ENCODE measurements at places on chromosomes 7 and 10. TPM values are rescaled to one million over a fixed set of nuclear protein-coding genes. Genes with fewer than 3 reads are reported as not detected.
A peak's percentile ranks its signal among the peaks of the same experiment; 100 is the strongest.

DNA sequence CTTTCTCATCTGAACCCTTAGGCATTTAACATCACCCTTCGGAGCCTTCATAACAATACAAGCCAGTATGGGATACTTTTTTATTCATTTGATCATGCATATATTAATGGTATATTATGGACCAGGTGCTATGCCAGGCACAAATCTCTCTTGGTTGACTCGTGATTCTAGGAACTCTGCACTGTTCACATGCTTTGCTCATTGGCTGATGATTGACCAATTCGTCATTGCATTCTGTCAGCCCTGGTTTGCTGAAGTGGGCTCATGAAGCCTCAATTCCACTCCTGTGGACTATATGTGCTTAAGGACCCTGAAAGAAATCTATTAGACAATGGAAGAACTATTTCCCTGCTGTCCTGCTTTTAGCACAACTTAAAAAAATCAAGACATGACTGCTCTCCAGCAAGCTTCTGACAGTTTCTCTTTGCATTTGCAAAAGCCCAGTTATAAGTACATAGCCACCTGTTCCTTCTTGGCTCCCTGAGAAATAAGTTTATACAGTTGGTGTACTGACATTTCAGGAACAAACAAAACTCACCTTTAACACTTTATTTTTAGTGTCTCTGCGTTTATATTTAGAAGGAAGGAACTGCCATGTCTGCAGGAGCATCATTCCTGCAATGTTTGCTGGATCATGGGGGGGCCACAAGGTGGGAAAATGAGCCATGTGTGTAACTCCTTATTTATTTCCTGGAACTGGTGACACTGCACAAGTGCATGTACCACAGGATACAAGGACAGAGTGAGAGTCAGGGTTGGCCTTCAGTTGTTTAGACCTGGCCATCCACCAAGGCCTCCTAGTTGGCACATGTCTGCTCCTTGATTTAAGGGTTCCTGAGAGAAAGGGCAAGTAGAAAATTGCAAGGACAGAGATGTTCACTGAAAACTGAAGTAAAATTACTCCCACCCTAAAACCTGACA lies 146.0 kb upstream of the NAMPT start:
- H3K4me1 ChIP-seq, result peaks cover 20% of the 10 kb centered on the region
- H3K4me3 ChIP-seq, result no peak overlapping the region
- DNase-seq, result no peak

- H3K36me3 ChIP-seq, result no peaks in the 10 kb centered on the region
- DNase-seq, result peak; percentile 67
- H3K27ac ChIP-seq, result no peak overlapping the region
- H3K27me3 ChIP-seq, result no peaks in the 10 kb centered on the region
- H3K4me3 ChIP-seq, result no peak overlapping the region
These were observed 40.1 kb downstream of the IQUB start for GRCh38 chr7:123494193-123494796.

DNA sequence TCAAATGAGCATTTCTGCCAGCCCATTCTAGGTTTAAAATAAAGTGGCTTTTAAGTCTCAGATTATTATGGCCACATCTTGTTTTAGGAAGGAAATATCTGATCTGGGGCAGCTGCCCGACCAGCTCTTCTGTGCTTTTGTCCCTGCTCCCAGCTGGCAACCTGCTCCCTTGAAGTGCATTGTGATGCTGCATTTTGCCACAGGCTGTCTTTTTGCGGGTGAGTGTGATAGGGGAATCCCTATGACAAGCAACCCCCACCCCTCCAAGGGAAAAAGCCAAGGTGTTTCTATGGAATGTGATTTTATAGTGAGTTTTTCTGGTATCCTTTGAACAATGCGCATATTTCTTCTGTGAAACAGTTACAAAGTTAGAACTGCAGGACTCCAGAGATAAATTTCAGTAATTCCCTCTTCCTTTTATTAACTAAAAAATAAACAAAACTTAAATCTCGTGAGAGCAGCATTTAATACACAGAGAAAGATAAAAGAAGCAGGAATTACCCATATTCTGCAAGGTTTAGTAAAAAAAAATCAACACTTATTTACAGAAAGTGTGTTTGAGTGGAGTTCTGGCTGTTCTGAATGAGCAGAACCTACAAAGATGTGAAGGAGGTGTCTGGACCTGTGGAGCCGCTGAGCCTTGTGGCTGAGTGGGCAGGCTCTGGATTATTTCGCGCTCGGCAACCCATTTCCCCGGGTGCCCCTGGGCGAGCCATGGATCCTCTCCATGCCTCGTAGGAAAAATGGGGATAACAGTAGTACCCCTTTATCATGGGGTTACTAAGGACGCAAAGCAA lies 10.1 kb upstream of the HPS1 start:
- H3K27me3 ChIP-seq, result peaks cover 31% of the 10 kb centered on the region
- no peak overlapping the region for H3K4me3 ChIP-seq
- peaks cover 18% of the 10 kb centered on the region for H3K4me1 ChIP-seq
- DNase-seq, result no peak
- H3K36me3 ChIP-seq, result no peaks in the 10 kb centered on the region

- no peak overlapping the region for H3K27ac ChIP-seq
- peaks cover 82% of the 10 kb centered on the region for H3K27me3 ChIP-seq
- no peaks in the 10 kb centered on the region for H3K4me1 ChIP-seq
- DNase-seq, result no peak
These were observed 486.3 kb downstream of the POM121L12 start for GRCh38 chr7:53521638-53522184.

Gene C10orf53
- total RNA-seq, result not detected

DNA sequence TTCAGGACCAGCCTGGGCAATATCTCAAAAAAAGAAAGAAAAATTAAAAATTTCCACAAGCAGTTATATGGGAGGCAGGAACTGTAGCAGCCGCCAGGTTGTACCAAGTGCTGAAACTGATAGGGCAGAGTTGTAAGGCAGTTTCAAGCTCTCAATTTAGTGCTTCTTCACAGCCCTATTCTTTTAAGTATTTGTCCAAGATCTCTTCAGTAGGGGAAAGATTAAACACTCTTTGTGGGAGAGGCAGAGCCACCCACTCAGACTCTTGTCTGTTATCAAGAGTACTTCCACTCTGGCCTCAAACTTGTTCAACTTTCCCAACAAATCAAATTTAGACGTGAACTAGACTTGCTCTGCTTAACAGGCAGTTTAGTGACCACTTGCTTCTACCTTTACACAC lies 228.7 kb downstream of the REEP3 start:
- H3K27me3 ChIP-seq, result no peaks in the 10 kb centered on the region
- no peaks in the 10 kb centered on the region for H3K36me3 ChIP-seq
- no peak for DNase-seq
- H3K4me1 ChIP-seq, result no peaks in the 10 kb centered on the region
